ENCODE measurements at places on chromosomes 6 and 20.
A peak's percentile ranks its signal among the peaks of the same experiment; 100 is the strongest.

- DNase-seq = no peak
These were observed 43.6 kb downstream of the RREB1 start for GRCh38 chr6:7151381-7151780.

GRCh38 chr6:116278854-116279231 is 887 bp downstream of the TSPYL1 start:
- no peak for DNase-seq

- no peak for DNase-seq
These were observed 26.9 kb upstream of the STX11 start for GRCh38 chr6:144123421-144123820.

DNA sequence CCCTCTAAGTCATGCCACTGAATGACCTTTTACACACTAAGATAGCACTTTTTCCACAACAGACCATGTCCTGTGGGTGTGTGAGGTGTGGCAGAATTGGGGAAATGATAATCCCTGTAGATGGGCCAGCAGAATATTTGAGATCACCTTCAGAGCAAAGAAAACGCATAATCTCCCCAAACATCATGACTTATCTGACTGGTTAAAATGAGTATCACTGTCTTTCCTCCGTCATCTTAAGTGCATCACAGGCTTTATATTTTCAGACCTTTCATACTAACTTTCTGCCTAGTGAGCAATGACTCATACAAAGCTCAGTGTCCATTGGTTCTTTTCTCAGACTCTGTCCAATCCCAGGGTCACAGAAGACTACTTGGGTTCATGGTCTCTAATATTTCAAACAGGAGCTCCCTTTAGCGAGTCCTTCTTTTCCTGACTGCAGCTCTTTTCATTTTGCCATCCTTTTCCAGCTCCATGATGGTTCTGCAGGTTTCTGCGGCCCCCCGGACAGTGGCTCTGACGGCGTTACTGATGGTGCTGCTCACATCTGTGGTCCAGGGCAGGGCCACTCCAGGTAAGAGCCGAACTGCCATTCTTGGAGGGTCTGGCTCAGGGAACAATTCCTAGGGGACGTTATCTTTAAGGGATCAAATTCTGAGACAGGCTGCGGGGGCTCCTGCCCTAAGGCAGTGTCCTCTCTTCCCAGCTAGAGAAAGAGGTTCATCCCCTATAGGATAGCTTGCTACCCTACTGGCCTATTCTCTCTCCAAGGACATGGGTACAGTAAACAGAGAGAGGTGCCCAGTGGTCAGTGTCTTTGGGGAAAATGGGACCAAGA is at the start of gene HLA-DPB1:
Gene HLA-DPB1 (plus strand): TSS at position 423 of the 838 bp plus-strand sequence. CDS start 52 bp downstream, at position 475.
- peak; percentile 66 for DNase-seq

DNA sequence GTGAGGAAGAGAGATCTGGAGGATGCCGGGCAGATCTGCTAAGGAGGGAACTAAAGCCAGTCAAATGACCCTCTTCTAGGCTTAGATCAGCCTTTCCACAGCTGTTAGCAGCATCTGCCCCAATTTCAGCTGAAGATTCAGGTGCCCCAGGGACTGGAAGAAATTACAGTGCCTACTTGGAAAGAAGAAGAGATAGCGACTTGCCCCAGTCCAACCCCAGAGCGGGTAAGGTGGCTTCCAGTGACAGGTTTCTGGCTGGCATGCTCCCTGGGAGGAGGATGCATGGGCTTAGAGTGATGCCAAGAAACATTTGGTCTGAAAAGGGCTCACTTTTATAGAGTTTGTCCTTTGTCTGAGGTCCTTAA is 620 bp downstream of the TJAP1 start:
- DNase-seq = no peak

GRCh38 chr6:81750200-81750599 is 2.3 kb downstream of the TENT5A start:
- no peak for DNase-seq

- DNase-seq = no peak
These were observed 23.0 kb downstream of the OPN5 start for GRCh38 chr6:47804821-47805220.

- no peak for DNase-seq
These were observed 10.9 kb upstream of the F13A1 start for GRCh38 chr6:6331393-6331792.

GRCh38 chr6:147724454-147724853 is 216.0 kb downstream of the SAMD5 start:
- DNase-seq = no peak

- DNase-seq = no peak
These were observed 341.3 kb upstream of the PRDM1 start for GRCh38 chr6:105744815-105745214.

- DNase-seq = no peak
These were observed 14.7 kb downstream of the ENPP3 start for GRCh38 chr6:131651782-131652181.

DNA sequence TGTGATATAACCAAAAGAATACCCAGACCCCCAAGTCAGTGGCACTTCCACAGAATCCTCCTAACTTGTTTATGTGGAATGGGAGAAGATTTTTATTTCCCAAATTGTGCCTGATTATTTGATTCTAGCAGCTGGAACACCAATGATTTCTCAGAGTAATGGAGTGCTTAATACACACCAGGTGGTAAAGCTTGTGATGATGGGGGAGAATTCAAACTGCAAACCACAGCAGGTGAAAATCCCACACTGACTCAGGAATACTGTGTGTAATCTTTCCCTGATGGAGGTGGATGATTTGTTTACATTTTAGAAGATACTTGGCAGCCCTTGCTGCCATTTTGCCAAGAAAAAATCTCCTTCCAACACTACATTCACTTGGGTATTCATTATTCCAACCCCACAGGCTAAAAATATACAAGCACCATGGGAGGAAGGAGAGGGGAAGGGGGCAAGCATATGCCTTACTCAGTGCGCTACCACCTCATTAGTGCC is 212.7 kb upstream of the PLN start:
- no peak for DNase-seq

DNA sequence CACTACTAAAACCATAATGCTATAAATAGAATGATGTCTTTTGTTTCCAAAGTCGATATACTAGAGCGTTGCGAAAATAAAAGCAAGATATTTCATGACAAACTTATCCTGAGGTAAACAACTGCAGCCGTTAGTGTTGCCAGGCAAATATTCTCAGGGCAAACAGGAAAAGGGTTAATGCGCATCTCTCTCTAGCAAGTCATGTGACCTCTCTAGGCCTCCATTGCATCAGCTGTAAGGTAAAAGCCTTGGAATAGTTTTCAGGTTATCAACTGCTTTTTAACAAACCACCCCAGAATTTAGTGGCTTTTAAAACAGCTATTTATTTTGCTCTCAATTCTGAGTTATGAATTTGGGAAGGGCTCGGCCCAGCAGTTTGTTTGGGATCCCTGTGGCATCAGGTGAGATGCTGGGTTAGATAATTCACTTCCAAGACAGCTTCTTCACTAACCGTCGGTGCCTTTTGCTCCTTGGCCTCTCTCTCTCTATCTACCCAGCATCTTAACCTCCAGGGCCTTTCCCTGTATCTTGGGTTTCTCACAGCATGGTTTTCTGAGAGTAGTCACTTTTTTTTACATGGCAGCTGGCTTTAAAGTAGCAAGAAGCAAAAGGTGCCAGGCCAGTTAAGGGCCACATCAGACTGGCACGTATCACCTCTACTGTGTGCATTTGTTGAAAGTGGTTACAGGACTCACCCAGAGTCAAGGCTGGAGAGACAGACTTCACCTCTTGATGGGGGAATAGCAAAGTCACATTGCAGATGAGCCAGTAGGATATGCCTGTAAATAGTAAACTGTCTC is 39.2 kb upstream of the LTV1 start:
- DNase-seq = no peak

DNA sequence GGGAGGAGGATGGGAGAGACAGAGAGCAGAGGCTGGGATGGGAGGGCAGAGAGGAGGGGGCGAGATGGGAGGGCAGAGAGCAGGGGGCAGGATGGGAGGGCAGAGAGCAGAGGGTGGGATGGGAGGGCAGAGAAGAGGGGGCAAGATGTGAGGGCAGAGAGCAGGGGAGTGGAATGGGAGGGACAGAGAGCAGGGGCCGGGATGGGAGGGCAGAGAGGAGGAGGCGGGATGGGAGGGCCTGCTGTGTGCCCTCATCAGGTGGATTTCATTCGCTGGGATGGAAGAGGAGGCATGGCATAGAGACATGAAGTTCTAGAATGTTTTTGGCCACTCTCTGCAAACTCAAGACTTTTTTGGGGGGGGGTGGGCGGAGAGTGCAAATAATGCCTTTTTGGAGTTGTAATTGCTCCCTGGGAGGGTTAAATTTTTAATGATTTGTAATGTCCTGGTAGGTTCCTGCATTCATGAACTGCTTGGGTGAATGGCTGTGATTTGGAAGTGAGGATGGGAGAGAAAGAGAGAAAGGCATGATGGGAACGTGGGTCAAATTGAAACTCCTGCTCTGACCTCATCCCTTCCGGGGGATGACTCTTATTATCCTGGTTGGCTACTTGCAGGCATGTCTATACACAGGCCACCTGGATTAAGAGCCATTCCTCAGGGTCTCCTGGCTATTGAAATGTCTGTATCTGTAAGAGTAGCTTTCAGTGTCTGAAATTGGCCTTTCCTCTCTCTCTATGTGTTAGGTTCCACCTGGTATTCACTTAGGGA is 162.4 kb upstream of the AGPAT4 start:
- DNase-seq = no peak

GRCh38 chr6:146090474-146090873 is 61.6 kb downstream of the GRM1 start:
- DNase-seq = no peak

- no peak for DNase-seq
These were observed 437.8 kb upstream of the ID4 start for GRCh38 chr6:19399406-19399805.

GRCh38 chr6:117919275-117919674 is 12.2 kb downstream of the SLC35F1 start:
- DNase-seq = no peak

- DNase-seq = no peak
These were observed 154.7 kb downstream of the ARHGAP18 start for GRCh38 chr6:129555206-129555832.

GRCh38 chr6:894274-894673 is 201.3 kb upstream of the EXOC2 start:
- no peak for DNase-seq

- peak; percentile 56 for DNase-seq
These were observed 37.5 kb upstream of the LCA5 start for GRCh38 chr6:79574630-79575225.
